ENCODE measurements at places on chromosomes 12 and 14.

GRCh38 chr14:27392153-27392552, 794.3 kb upstream of the NOVA1 start:
- no peaks in the 10 kb centered on the region for H3K36me3 ChIP-seq
- no peak overlapping the region for H3K4me3 ChIP-seq
- no peaks in the 10 kb centered on the region for H3K4me1 ChIP-seq
- no peaks in the 10 kb centered on the region for H3K27me3 ChIP-seq

DNA sequence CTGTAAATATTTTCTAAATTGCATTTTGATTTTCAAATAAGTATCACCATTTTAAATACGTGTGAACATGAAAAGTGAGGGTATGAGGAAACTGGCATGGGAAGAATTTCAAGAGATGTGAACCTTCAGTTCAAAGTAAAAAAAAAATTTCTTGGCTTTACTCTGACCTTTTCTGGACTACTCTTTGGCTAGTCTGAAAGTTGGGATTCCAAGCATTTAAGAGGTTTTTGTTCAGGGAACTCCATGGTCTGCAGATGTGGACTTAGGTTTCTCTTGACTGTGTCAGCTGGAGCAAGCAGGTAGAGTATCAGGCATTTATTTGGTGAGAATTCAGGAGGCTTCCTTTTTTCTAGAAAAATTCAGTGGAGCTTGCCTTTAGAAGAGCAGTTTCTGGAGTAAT, 311.6 kb downstream of the LRIG3 start:
- H3K27ac ChIP-seq: no peak overlapping the region
- no peaks in the 10 kb centered on the region for H3K36me3 ChIP-seq
- H3K4me3 ChIP-seq: no peak overlapping the region
- H3K4me1 ChIP-seq: no peaks in the 10 kb centered on the region
- H3K27me3 ChIP-seq: no peaks in the 10 kb centered on the region

- H3K4me1 ChIP-seq: peaks cover 9% of the 10 kb centered on the region
- DNase-seq: no peak
- no peaks in the 10 kb centered on the region for H3K36me3 ChIP-seq
- H3K4me3 ChIP-seq: no peak overlapping the region
Observed at GRCh38 chr12:15690320-15690719, 98.9 kb downstream of the EPS8 start.

DNA sequence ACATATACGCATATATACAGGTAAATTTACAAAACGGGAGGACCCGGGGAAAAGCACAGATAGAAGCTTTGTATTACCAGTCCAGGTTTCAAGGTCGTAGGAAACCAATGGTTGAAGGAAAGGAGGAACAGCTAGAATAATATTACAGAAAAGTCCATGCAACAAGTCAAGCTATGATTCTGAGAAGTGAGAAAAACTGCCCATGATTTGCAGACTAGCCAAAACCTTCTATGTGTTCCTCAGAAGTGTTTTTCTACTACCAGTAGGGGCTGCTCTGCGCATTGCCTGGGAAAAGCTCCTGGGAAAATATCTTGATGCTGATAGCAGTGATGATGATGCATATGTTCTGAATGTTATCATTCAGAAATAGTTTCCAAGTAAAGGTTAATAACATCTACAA, 2.2 kb downstream of the PDZRN4 start:
- peak overlapping the region; percentile 57 for H3K4me3 ChIP-seq
- peaks cover 26% of the 10 kb centered on the region for H3K4me1 ChIP-seq
- no peaks in the 10 kb centered on the region for H3K36me3 ChIP-seq
- peak overlapping the region; percentile 88 for H3K27ac ChIP-seq
- DNase-seq: no peak
- peaks cover 31% of the 10 kb centered on the region for H3K27me3 ChIP-seq

GRCh38 chr12:50557421-50557820, 52.6 kb downstream of the DIP2B start:
- no peak overlapping the region for H3K27ac ChIP-seq
- no peak for DNase-seq
- H3K4me1 ChIP-seq: peaks cover 23% of the 10 kb centered on the region
- H3K36me3 ChIP-seq: no peaks in the 10 kb centered on the region

- H3K4me3 ChIP-seq: no peak overlapping the region
- peaks cover 11% of the 10 kb centered on the region for H3K4me1 ChIP-seq
- DNase-seq: no peak
Observed at GRCh38 chr14:92728759-92729364, 19.6 kb downstream of the LGMN start.

- H3K27me3 ChIP-seq: no peaks in the 10 kb centered on the region
- H3K4me1 ChIP-seq: peaks cover 4% of the 10 kb centered on the region
- H3K27ac ChIP-seq: no peak overlapping the region
- no peak for DNase-seq
- H3K36me3 ChIP-seq: no peaks in the 10 kb centered on the region
- no peak overlapping the region for H3K4me3 ChIP-seq
Observed at GRCh38 chr12:76424941-76425340, 76.7 kb upstream of the BBS10 start.

GRCh38 chr14:99707921-99708320, 23.8 kb downstream of the CYP46A1 start:
- DNase-seq: peak; percentile 58
- H3K27me3 ChIP-seq: no peaks in the 10 kb centered on the region
- no peaks in the 10 kb centered on the region for H3K4me1 ChIP-seq

- no peaks in the 10 kb centered on the region for H3K36me3 ChIP-seq
- peaks cover 4% of the 10 kb centered on the region for H3K4me1 ChIP-seq
- no peaks in the 10 kb centered on the region for H3K27me3 ChIP-seq
- no peak for DNase-seq
Observed at GRCh38 chr14:99030454-99030853, 241.5 kb downstream of the BCL11B start.

DNA sequence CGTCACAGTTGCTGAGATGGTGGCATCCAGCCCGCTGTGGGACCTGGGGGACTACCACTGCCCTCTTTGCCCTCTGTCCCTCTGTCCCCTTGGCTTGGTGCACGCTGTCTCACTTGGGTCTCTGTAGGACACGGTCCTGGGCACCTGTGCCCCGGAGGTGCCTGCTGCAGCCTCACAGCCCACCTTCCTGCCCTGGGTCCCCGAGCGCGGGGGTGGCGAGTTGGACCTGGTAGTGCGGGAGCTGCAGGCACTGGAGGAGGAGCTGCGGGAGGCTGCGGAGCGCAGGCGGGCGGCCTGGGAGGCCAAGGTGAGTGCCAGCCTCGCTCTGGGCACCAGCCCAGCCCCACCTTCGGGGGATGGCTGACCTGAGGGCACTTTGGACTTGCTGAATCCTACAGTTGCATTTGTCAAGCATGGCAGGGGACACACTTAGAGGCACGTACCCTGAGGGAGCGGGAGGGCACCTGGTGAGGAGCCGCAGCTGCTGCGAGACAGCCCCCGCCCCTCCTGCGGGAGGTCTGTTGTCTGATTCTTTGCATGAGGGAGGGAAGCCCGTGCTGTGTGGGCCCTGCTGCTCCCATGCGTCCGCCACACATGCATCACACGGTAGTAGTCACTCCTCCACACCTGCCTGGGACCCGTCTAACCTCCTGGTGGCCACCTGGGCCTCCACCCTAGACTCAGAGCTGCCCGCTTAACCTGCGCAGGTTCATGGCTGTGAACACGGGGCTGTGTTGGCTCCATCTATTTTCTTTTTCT, 6.8 kb downstream of the TEDC1 start:
- DNase-seq: no peak
- no peaks in the 10 kb centered on the region for H3K27me3 ChIP-seq
- H3K4me3 ChIP-seq: no peak overlapping the region
- H3K27ac ChIP-seq: no peak overlapping the region
- H3K4me1 ChIP-seq: peaks cover 15% of the 10 kb centered on the region

GRCh38 chr14:61631045-61631687, 64.1 kb upstream of the HIF1A start:
- no peaks in the 10 kb centered on the region for H3K4me1 ChIP-seq
- no peak for DNase-seq
- no peak overlapping the region for H3K27ac ChIP-seq

GRCh38 chr14:101359221-101360053, 201.9 kb upstream of the DIO3 start:
- H3K36me3 ChIP-seq: no peaks in the 10 kb centered on the region

DNA sequence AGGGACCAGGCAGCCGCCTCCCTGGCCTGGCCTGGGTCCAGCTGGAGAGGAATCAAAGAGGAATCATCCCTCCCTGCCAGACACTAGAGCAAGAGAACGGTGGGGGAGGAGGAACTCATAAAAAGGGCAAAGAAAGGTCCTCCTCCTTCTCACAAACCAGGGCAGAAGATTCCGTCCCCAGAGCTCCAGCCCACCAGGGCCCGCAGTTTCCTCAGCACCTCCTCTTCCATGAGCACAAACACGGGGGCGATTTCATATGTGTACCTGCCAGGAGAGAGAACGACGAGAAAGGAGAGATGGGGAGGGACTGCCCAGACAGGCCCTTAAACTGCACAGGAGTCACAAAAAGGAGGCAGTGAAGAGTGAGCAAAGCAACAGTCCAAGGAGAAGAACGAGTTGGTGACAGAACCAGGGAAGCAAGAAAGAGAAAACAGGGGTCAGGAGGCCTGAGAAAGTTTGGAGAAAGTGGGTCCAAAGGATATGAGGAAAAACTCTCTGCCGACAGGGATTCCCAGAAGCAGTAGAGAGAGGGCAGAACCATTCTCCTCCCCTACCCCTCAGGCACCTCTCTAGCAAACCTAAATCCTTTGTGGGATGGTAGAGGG, 8.7 kb upstream of the ZNF740 start:
- H3K27me3 ChIP-seq: no peaks in the 10 kb centered on the region
- H3K4me3 ChIP-seq: no peak overlapping the region
- no peak for DNase-seq
- H3K4me1 ChIP-seq: peaks cover 4% of the 10 kb centered on the region

DNA sequence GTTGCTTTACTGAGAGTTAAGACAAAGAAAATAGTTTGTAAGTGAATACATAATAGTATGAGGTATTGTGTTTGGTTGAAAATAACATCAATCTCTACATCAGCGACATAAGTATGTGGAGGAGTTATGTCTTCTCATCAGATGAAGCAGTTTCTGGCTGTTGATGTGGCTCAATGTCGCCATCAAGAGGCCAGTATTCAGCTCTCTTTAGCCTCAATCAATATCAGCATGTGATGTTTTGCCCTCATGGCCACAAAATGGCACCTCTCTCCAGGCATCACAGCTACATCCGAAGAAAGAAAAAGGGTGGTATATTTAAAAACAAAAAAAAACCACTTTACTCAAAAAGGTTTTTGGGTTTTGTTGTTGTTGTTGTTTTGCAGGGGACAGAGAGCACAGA, 302.3 kb upstream of the TMEM132C start:
- no peaks in the 10 kb centered on the region for H3K36me3 ChIP-seq
- H3K27me3 ChIP-seq: no peaks in the 10 kb centered on the region
- no peak for DNase-seq
- no peak overlapping the region for H3K4me3 ChIP-seq

DNA sequence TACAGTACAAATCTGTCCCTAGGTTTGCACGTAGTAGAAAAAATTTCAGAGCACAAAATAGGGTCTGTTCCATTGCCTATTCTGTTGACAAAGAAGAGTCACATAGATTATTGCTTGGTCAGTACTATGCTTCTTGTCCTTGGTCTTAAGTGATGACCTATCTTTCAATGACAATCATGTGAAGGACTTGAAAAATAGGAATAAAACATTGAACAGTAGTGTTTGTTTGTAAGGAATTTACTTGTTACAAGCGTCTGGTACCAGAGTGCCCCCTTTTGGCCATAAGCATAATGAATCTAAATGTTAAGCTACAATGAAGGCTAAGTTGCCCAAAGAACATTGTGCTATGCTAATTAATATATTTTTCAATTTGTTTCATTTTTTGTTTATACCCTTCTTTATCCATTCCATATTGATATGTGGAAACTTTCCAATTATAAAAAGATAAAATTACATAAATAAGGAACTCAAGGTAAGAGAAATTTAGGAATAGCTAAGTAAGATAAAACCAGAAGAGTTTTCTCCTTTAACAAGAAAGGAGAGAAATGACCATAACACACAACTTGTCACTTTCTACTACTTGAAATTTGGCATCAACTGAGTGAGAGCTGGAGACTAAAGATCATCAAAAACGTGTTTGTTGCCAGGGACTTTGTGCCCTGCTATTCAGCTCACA, 204.7 kb downstream of the EPS8 start:
- no peak overlapping the region for H3K27ac ChIP-seq
- no peaks in the 10 kb centered on the region for H3K27me3 ChIP-seq
- DNase-seq: no peak
- H3K4me1 ChIP-seq: no peaks in the 10 kb centered on the region
- H3K36me3 ChIP-seq: no peaks in the 10 kb centered on the region

GRCh38 chr12:64390275-64390851, at the start of gene C12orf56:
TSS of gene C12orf56 (minus strand) at chr12:64390758. CDS start at chr12:64390565, 193 bp downstream.
- H3K27ac ChIP-seq: no peak within 1 kb of the TSS
- no peaks in the 10 kb centered on the region for H3K36me3 ChIP-seq
- no peak for DNase-seq
- peaks cover 12% of the 10 kb centered on the region for H3K4me1 ChIP-seq

DNA sequence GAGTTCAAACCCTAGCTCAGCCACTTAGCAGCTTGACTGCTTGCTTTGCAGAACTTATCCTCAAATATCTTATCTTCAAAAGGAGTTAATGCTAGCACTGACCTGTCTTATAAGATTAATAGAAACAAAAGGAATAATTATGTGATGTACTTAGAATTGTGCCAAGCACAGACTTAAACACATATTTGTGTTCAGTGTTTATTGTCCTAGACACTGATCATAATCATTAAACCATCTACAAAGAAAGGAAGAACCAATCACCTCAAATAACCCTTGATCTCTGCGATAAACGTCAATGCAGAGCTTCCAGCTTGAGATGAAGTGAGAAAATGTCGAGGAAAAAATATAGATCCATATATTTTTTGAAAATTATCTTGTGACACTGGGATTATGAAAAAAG, 73.1 kb downstream of the ATXN7L3B start:
- no peaks in the 10 kb centered on the region for H3K27me3 ChIP-seq
- H3K4me1 ChIP-seq: no peaks in the 10 kb centered on the region
- H3K27ac ChIP-seq: no peak overlapping the region
- no peak overlapping the region for H3K4me3 ChIP-seq
- no peak for DNase-seq

DNA sequence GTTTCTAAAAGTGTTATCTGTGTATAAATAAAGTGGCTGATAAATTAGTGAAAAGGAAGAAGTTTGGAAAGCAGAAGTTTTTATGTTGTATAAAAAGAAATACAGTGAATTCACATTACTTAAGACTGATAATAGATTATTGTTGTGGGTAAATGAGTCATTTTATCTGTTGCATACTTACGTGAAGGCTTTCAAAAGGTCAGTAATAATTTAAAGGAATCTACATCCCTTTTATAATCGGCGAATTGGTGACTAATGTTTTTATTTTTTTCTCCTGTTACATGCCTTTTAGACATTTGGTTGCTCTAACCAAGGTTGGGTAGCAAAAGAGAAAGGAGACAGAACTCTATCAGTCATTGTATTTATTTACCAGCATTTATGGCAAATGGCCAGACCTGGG, 155.9 kb downstream of the SLC41A2 start:
- no peaks in the 10 kb centered on the region for H3K27me3 ChIP-seq
- no peaks in the 10 kb centered on the region for H3K36me3 ChIP-seq
- no peak for DNase-seq
- H3K27ac ChIP-seq: no peak overlapping the region

GRCh38 chr12:18373181-18373580, 111.9 kb downstream of the PIK3C2G start:
- no peak overlapping the region for H3K4me3 ChIP-seq
- no peak overlapping the region for H3K27ac ChIP-seq
- peaks cover 11% of the 10 kb centered on the region for H3K36me3 ChIP-seq
- no peaks in the 10 kb centered on the region for H3K4me1 ChIP-seq
- H3K27me3 ChIP-seq: no peaks in the 10 kb centered on the region

GRCh38 chr14:98162856-98163805, 1108.9 kb downstream of the BCL11B start:
- no peaks in the 10 kb centered on the region for H3K36me3 ChIP-seq
- no peak overlapping the region for H3K4me3 ChIP-seq
- H3K27ac ChIP-seq: no peak overlapping the region
- no peak for DNase-seq
